ENCODE measurements at places on chromosomes 4 and X. TPM values are rescaled to one million over a fixed set of nuclear protein-coding genes. Genes with fewer than 3 reads are reported as not detected.
A peak's percentile ranks its signal among the peaks of the same experiment; 100 is the strongest.

VCX3B gene
- total RNA-seq, result not detected

DNA sequence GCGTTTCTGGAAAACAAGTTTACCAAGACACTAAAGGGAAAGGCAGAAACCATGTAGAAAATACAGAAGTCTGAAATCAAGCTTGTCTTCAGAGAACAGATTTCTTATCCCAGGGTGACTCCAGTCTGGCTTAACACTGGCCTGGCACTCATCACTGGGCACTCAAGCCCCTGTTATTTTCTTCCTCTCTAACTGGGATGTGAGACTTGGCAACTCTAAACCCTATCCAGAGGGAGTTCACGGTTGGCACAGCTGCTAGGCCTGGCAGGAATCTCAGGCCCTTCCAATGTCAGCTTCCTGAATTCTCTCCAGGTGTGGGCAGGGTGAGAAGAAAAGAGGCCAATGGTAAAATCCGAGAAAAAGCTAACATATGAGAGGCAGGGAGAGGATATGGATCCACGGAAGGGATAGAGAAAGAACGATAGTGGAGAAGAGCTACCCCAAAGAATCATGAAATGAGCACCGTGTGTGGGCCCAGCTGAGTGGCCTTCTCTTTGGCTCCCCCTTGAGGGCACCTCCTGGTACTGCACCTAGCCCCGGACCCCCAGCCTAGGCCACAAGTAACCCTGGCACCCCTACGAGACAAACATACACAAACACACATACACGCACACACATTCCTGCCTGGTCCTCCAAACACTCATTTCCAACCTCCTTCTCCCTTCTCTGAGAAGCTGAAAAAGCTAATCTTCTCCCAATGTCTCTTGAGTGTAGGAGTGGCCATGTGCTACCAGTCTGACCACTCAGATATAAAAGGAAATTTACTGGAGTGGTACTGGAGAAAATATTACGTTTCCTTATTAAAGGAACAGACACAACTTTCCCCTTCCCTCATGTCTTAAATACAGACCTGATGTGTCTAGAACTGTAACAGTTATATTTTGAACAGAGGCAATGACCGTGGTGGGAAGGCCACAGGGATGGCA lies 16.6 kb upstream of the PTCHD1 start:
- DNase-seq, result no peak

GRCh38 chrX:47093248-47093647 lies 15.0 kb downstream of the RGN start:
- DNase-seq, result no peak

GRCh38 chr4:41364876-41365275 lies 108.1 kb downstream of the UCHL1 start:
- DNase-seq, result no peak

USP17L24 gene
- not detected for total RNA-seq

- no peak for DNase-seq
Observed at GRCh38 chrX:123988423-123989111, 27.1 kb downstream of the STAG2 start.

GRCh38 chr4:173167758-173168395 lies 734 bp upstream of the GALNT7 start:
- DNase-seq, result peak; percentile 44

DNA sequence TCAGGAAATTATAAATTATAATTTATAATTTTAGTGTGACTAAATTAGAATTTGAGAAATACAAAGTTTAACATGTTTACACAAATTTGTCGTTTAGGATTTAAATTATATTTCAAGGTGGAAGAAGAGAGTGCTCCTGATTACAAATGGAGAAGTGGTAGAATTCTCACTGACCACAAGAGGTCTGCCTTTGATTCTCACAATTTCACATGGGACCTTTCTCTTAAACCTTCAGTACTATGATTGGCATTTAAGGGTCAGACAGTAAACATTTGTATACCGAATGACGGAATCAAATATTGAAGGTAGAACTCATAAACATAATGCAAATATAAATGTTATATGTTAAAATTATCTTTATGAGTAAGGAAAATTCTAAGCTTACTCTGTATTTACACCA lies 171.7 kb downstream of the SLIT2 start:
- DNase-seq, result no peak

DNA sequence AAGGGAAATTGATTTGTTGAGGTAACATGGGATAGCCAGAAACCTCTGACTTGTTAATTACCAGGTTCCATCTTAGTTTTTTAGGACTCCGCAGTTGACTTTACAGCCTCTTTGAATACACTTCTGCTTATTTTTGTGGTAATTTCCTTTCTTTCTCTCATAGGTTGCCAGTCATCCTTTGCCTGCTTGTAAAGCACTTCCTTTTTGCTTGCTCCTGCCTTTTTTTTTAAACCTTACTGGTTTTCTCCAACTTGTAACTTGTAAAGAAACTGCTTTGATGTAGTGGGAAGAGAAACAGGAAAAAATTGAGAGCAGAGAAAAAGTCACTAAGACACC lies 2.6 kb downstream of the PGK1 start:
- no peak for DNase-seq

PDGFRA gene
- 104 TPM for total RNA-seq

DNA sequence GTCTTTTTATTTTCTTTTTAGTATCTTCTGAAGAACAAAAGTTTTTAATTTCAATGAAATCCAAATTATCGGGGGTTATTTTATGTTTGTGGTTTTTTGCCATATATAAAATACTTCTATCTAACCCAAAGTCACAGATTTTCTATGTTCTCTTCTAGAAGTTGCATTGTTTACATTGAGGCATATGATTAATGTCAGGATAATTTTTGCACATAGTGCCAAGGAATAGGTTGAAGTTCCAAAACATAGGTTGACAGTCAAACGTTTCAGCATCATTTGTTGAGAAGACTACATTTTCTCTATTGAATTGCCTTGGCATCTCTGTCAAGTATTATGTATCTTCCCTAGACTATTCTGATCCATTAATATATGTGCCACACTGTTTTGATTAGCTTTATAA lies 64.5 kb downstream of the ANKRD17 start:
- no peak for DNase-seq

MID2 gene
- total RNA-seq, result 18.5 TPM

DNA sequence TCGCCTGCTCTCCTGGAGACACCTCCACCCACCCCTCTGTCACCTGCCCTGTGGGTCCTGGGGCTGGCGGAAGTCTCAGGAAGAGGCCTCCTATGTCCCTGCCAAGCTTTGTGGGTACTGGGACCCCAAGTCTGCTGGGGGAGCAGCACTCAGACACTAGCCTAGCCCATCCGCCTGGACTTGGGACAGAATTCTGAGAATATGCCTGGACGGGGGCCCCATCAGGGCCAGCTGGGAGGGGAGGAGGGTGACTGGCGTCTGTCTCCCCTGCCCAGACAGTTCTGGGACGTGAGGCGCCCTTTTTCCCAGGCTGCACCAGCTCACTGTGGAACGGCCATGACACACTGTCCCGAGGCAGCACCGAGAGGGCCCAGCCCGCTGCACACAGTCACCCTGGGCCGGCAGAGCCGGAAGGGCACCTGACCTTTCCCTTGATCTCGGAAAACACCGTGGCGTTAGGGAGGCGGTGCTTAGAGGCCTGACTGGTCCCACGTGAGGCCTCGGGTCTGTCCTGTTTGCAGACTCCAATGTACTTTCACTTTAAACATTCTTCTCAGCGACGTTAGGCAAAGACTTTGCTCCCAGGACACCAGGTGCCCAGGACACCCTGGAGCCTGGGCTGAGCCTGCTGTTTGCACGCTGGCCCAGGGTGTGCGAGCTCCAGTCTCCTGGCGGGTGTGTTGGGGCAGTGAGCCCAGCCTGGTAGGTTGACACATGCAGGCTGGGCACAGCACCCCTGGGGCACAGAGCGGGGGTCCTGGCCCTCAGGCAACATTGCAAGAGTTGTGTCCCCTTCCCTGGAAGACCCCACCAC lies 700 bp downstream of the SLC26A1 start:
- DNase-seq, result peak; percentile 83

DNA sequence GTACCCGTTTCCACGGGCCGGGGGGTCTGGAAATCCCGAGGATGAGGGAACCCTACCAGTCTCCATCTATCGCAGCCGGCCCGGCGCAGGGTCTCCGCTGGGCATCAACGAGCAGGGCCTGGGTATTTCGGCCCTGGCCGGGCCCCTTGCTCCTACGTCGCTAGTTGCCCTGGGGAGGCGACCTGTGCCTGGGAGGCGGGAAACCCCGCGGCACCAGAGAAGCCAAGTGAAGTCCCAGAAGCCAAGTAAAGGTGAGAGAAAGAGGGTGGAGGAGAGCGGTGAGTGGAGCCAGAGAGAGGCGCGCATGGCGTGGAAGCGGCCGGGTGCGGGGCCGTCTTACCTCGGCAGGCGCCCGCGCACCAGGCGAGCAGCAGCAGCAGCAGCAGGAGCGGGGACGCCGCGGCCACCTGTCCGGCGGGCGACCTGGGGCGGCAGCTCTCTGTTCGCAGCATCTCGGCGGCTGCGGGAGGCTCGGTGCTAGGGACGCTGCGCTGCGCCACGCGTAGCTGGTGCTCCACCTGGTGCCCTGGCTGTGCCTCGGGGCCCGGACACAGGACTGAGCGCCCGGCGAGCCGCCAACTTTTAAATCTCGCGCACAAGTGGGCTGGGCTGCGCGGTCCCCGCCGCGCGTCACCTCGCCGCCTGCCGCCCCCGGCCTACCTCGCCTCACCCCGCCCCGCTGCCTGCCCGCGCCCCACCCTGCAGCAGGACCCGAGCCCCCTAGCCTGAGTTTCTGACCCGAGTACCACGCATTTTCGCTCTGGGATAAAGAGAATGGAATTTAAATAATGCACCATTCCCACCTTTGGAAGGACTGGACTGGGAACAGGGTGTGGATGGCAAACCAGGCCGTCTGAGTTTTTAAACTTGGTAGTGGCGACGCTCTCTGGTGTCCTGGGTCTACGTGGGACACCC lies at the start of gene NMU:
NMU (minus strand) TSS at position 558 of the 915 bp plus-strand sequence; CDS start at position 452, 106 bp downstream.
- DNase-seq, result peak; percentile 45

GRCh38 chrX:150058728-150059127 lies 120.4 kb upstream of the EOLA2 start:
- DNase-seq, result no peak

DNA sequence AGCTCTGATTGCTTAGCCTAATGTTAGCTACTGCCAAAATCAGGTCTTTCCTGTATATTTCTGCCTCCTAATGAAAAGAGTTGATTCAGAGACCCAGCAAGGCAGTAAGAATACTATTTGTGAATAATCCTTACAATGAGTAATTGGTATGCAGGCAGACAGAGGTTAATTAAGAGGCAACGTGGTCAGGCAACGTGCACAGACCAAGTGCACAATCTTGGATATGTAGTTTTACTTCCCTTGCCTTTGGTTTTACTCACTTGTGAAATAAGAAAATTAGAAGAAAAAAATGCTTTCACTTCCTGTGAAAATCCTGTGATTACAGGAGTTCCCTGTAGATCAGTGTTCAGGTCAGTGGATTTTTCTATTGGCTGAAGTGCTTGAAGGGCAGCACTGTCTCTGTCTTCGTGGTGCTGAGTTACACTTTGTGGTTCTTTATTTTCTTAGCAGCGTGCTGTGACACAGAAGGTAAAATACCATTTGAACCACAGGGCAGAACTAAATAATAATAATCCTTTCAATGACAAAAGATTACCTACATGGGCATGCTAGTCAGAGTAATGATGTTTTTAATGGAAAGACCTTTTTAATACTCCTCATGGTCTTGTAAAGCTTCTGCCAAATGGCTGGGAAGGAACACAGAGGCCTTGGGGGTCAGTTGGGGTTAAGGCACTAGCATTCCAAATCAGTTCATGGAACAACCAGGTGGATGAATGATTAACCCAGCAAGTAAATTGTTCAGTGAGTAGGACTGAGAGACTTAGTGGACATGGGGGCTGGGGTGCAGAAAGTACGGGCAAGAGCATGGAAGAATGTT lies 430.9 kb downstream of the MAPK10 start:
- DNase-seq, result no peak

PLXNA3 gene
- 83.6 TPM for total RNA-seq

- DNase-seq, result no peak
Observed at GRCh38 chr4:165048170-165048569, 5.5 kb upstream of the TRIM75 start.

DNA sequence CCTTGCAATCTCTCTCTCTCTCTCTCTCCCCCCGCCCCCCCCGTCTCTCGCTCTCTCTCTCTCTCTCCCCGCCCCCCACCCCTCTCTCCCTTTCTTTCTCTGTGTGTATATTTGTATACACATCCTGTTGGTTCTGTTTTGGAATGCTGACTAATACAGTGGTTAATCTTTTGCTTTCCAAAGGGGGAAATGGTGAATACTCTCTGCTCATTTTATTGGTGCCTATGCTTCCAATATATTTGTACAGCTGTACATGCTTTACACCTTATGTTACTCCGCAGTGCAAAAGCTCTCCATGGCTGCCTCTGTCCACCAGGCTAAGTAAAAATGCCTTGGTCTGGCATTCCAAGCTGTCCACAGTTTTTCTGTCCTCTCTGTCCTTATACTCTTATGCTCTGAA lies 158.8 kb downstream of the RBMX2 start:
- no peak for DNase-seq

- DNase-seq, result no peak
Observed at GRCh38 chr4:102163404-102164140, 181.7 kb downstream of the SLC39A8 start.

GRCh38 chr4:153154007-153154975 lies 50.0 kb upstream of the TRIM2 start:
- DNase-seq, result no peak

HSD17B13 gene
- 0.41 TPM for total RNA-seq

GRCh38 chrX:42107495-42108488 lies 184.4 kb upstream of the CASK start:
- no peak for DNase-seq

DNA sequence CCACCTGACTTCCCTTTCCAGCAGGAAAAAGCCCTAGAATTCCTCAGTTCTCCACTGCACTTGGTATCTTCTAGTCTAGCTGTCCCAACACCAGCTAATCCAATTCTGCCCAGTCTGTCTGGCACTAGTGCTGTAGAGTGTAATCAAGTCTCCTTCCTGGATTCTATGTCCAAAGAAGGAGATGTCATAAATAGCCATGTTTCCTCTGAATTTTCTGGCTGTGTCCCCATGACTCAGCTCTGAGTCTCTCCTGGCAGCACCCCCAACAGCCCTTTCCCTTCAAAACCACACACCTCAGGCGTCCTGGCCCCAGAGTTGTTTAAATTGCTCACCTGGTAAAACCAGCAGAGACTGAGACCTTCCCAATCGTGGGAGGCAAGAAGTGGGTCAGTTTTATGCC lies 197.2 kb downstream of the GRXCR1 start:
- DNase-seq, result no peak

- DNase-seq, result no peak
Observed at GRCh38 chr4:11488657-11489452, 60.2 kb upstream of the HS3ST1 start.

SLIT2 gene
- total RNA-seq, result 56.9 TPM
